ENCODE measurements at places on chromosomes 2 and 18. TPM values are rescaled to one million over a fixed set of nuclear protein-coding genes. Genes with fewer than 3 reads are reported as not detected.

The EDAR gene
- total RNA-seq: 0.05 TPM

DNA sequence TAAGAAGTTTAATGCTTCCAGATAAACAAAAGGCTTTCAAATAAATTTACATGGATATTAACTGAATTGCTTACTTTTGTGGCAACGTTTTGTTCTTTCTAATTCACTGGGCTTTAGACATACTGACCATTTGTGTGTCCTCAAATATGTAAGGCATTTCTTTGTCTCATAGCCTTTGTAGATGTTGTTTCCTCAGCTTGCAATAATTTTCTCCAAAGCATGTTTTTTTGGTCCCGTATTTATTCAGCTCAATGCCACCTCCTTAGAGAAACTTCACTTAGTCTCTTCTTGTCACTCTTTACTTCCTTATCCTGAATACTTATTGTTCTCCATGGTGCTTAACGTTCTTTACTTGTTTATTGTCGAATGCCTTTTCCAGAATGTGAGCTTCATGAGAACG is 98.5 kb downstream of the NUP35 start:
- H3K27ac ChIP-seq: peak overlapping the region; percentile 43
- no peak overlapping the region for H3K4me3 ChIP-seq
- DNase-seq: no peak
- peaks cover 5% of the 10 kb centered on the region for H3K36me3 ChIP-seq
- H3K27me3 ChIP-seq: no peaks in the 10 kb centered on the region

GRCh38 chr2:28294451-28294850 is 98.2 kb upstream of the FOSL2 start:
- no peak for DNase-seq
- no peaks in the 10 kb centered on the region for H3K36me3 ChIP-seq
- H3K27ac ChIP-seq: no peak overlapping the region
- no peaks in the 10 kb centered on the region for H3K27me3 ChIP-seq

DNA sequence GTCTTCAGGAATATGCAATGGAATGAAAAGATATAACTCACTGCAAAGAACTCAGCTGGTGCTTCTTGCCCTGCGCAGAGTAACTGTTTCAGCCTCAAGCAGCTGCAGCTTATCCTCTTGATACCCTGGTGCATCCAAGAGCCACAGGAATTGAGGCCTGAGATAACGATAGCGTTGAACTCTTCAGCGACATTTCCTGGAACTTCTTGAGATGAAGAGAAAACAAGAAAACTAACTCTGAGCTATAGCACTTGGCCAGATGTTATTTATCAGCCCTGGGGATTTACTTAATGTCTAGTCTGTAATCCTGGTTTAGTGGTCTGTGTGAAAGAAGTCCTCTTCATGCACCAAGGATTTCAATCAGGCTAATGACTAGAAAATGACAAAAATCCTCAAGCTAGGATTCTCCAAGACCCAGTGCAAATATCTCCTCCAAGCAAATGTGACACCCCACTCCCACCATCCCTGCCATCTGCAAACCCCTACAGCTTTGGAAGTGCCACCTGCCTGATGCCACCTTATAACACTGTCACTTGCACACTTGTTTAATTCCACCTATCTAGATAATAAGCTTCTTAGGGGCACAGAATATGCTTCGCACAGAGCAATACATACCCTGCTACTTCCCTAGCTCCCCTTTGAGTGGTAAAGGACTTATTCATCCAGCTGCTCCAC is 40.6 kb downstream of the EHD3 start:
- no peaks in the 10 kb centered on the region for H3K36me3 ChIP-seq
- H3K4me3 ChIP-seq: no peak overlapping the region
- H3K27me3 ChIP-seq: no peaks in the 10 kb centered on the region
- no peak for DNase-seq

GRCh38 chr2:142866426-142866825 is 11.0 kb upstream of the KYNU start:
- DNase-seq: no peak
- H3K4me1 ChIP-seq: peaks cover 5% of the 10 kb centered on the region
- H3K36me3 ChIP-seq: no peaks in the 10 kb centered on the region
- no peaks in the 10 kb centered on the region for H3K27me3 ChIP-seq

- H3K27ac ChIP-seq: no peak overlapping the region
- H3K4me1 ChIP-seq: 0 out of 2 replicates have a peak, but pooled peaks cover 3% of the 10 kb centered on the region
- H3K4me3 ChIP-seq: no peak overlapping the region
- H3K27me3 ChIP-seq: no peaks in the 10 kb centered on the region
- DNase-seq: no peak
Observed at GRCh38 chr18:22057908-22058527, 111.4 kb upstream of the GATA6 start.

The TEX44 gene
- not detected for total RNA-seq

DNA sequence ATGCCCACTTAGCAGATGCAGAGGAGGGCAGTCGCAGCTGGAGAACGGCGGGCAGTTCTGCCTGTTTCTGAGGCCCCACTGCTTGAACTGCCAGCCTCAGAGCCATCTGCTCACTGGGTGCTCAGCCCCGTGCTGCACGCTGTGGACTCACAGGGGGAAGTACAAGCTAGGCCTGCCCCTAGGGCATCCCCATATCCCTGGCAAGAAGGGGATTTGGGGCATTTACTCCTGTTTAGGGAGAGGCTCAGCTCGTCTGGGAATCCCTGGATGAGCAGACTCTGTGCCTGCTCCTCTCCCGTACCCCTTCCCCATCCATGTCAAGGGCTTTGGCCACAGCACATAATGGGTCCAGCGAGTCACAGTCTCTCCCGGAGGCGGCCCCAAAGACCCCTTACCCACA is 169.8 kb upstream of the PKDCC start:
- H3K4me3 ChIP-seq: no peak overlapping the region
- H3K27ac ChIP-seq: no peak overlapping the region
- H3K4me1 ChIP-seq: peaks cover 22% of the 10 kb centered on the region
- no peaks in the 10 kb centered on the region for H3K27me3 ChIP-seq
- no peak for DNase-seq
- no peaks in the 10 kb centered on the region for H3K36me3 ChIP-seq

DNA sequence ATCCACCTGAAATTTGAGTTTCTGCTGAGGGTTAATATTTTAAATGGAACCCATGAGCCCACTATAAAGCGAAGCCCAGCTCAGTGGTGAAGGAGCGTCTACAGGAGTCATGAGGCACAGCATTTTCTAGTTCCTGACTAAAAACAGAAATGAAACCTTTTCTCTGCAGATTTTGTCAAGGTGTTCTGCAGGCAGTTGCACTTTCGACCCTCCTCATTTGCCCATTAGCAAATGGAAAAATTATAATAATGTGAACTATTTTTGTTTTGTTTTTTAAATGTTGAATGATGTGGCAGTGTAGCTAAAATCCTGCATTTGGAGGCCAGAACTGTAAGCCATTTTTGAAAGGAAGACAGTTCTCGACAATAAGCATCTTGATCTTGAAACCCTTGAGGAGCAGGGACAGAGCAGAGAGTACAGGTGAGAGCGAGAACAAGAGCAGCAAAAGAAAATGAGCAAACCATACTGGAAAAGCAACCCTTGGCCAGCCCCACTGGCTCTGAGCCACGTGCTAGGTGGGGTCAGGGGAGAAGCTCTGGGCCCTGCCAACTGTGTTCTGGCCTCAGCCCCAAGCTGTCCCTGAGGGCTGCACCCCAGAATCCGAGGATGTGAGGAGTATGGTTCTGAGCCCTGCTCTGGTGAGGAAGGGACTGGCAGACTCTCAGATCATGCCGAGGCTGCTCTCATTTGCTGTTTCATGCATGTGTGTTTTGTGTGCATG is 26.4 kb upstream of the COPS8 start:
- no peak for DNase-seq
- H3K27ac ChIP-seq: no peak overlapping the region
- peaks cover 12% of the 10 kb centered on the region for H3K4me1 ChIP-seq
- no peak overlapping the region for H3K4me3 ChIP-seq

GRCh38 chr2:28313220-28313784 is 79.4 kb upstream of the FOSL2 start:
- H3K4me1 ChIP-seq: peaks cover 32% of the 10 kb centered on the region
- no peak overlapping the region for H3K4me3 ChIP-seq
- no peaks in the 10 kb centered on the region for H3K27me3 ChIP-seq
- no peak for DNase-seq
- H3K36me3 ChIP-seq: no peaks in the 10 kb centered on the region

- no peak for DNase-seq
- H3K4me1 ChIP-seq: peaks cover 12% of the 10 kb centered on the region
- no peak overlapping the region for H3K4me3 ChIP-seq
- H3K27me3 ChIP-seq: no peaks in the 10 kb centered on the region
Observed at GRCh38 chr2:106030287-106031268, 163.5 kb downstream of the UXS1 start.

The MORN2 gene
- total RNA-seq: 7.4 TPM

- DNase-seq: peak; percentile 48
- H3K36me3 ChIP-seq: peaks cover 6% of the 10 kb centered on the region
- peaks cover 35% of the 10 kb centered on the region for H3K4me1 ChIP-seq
- no peak overlapping the region for H3K27ac ChIP-seq
- H3K4me3 ChIP-seq: peak overlapping the region; percentile 72
Observed at GRCh38 chr2:72923833-72924352, 6.6 kb downstream of the EMX1 start.

GRCh38 chr2:37658682-37659081 is 12.8 kb downstream of the CDC42EP3 start:
- H3K27me3 ChIP-seq: peaks cover 41% of the 10 kb centered on the region
- peaks cover 7% of the 10 kb centered on the region for H3K36me3 ChIP-seq
- no peak overlapping the region for H3K27ac ChIP-seq
- peak overlapping the region; percentile 2 for H3K4me3 ChIP-seq
- no peak for DNase-seq

Data from WTC11 (cell line).